ENCODE measurements at places on chromosomes 2 and 18.

DNA sequence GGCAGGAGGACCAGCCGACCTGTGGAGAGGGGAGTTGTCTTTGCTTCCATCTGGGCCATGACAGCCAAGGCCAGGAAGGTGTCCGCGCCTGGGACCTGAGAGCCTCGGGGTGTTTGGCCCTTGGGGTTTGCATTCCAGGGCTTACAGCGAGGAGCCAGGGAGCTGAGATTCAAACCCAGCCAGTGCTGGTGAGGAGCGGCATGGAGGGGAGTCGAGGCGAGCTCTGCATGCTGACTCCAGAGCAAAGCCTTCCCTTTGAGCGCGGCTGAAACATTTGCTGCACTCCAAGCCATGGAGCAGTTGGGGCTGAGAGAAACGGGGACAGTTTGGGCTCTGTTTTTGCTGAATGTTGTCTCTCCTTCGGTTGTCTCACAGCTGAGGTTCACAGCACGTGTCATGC, 77.4 kb downstream of the TWIST2 start:
- DNase-seq, result no peak

DNA sequence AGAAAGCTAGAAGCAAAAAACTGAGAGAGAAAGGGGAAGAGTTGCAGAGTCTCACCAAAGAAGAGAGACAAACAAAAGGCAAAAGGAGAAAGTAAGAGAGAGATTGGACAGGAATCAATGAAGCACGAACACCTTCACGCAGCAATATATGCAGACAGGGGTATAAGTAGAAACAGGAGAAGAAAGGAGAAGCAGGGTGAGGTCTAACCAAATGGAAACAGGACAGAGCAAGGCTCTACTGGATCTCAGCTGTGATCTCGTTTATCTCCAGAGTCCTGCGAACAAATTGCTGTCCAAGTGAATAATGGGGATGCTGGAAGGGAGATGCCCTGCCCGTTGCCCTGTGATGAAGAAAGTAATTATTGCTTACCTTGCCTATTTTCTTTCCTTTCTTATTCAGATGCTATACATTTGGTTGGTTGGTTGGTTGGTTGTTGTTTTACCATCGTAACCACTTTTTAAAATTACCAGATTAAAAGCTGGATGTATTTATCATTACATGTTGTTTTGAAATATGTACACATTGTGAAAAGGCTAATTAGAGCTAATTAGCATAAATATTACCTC, 34.0 kb downstream of the SP100 start:
- DNase-seq, result no peak

- peak; percentile 37 for DNase-seq
Observed at GRCh38 chr2:205650931-205651330, 31.4 kb upstream of the NRP2 start.

DNA sequence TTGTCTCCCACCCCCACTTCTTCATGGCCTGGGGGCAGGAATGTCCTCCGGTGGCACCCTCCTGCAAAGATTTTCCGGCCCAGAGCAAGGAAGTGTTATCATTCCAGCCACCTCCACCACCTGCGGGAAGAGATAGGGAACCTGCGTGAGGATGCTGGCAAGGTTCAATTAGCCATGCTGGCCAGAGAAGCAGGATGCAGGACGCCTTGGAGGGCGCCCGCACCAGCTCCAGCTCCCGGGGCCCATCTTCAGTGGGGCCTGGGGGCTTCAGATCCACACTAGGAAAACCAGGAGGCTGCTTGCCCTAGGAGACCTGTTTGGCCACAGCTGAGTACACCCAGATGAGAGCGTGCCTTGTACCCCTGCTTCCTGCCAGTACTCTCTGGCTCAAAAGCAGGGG, 113.7 kb downstream of the CLIP4 start:
- DNase-seq, result no peak

DNA sequence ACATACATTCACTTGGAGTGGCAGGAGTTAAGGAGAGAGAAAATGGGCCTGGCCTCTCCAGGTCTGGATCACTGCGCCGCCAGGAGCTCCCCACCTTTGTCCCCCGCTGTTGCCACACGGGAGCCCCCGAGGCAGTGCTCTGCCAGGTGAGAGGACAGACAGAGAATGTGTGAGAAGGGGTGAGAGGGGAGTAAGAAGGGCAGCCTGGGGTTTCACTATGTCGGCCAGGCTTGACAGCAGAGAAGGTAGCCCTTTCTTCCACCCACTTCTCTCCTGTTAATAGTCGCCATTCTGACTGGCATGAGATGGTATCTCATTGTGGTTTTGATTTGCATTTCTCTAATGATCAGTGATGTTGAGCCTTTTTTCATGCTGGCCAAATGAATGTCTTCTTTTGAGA, 26.2 kb upstream of the ARHGEF4 start:
- no peak for DNase-seq

GRCh38 chr2:143264851-143265250, 135.6 kb downstream of the ARHGAP15 start:
- DNase-seq, result peak; percentile 84

GRCh38 chr2:183011743-183012142, 26.5 kb downstream of the NCKAP1 start:
- DNase-seq, result no peak

- no peak for DNase-seq
Observed at GRCh38 chr2:216082117-216082711, 495 bp downstream of the TMEM169 start.

GRCh38 chr2:187617120-187617519, 62.9 kb upstream of the TFPI start:
- no peak for DNase-seq

- DNase-seq, result no peak
Observed at GRCh38 chr2:210546424-210547208, 9.8 kb upstream of the CPS1 start.

DNA sequence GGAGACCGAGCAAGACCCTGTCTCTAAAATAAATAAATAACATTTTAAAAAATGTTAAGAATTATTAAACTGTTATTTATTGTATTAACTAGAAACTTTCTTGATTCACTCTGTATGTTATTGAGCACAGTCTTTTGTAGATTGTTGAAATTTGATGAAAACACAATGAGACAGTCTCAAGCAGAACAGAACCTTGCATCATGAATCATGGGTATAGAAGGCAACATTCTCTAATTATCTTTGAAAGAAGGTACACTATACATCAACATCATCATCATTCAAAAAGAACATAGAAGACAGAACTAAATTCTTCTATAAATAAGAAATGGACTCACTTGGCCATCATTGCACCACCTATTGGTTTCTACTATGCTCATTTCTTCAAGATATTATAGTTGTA, 67.7 kb downstream of the SLC8A1 start:
- DNase-seq, result no peak

GRCh38 chr2:156779416-156780120, 343.4 kb downstream of the GPD2 start:
- no peak for DNase-seq

DNA sequence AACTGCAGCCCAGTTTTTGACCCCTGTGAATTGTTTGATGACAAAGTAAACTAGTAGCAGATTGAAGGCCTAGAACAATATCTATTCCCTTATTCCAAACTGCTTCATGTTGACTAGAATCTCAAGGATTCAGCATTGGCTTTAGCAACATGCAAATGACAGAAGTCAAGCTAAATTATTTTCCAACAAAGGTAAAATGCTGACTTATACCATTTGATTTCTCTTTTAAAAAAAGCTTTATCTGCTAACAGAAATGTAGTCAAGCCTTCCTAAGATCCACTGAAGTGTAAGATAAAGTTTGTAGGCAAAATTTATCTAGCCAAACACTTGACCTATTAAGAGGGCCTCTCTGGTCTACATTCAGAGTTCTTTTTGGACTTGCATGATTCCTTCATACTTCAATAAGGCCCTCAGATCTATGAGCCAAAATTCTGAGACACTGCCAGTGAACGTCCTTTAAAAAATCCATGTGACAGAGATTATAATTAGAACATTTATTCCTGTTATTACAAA, 9.5 kb upstream of the CYBRD1 start:
- no peak for DNase-seq

DNA sequence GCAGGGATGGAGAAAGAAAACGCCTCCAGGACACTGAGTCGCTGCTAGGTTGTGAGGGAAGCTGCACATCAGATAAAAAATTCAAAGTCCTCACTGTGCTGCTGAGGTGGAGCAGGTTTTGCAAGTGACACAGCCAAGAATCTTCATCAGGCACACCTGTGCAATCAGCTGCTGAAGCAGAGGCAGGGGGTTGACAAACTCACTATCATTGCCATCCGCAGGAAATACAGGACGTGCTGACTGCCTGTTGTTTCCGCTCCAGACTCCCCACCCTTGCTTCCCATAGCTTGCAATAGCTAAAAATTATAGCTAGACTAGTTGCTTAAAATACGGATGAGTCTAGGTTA, 147.8 kb upstream of the FHL2 start:
- DNase-seq, result no peak

- DNase-seq, result no peak
Observed at GRCh38 chr2:183267148-183267827, 143.0 kb downstream of the NUP35 start.
